ENCODE measurements at places on chromosomes 6 and 20.

GRCh38 chr6:21489826-21490225, 103.7 kb upstream of the SOX4 start:
- DNase-seq = no peak

DNA sequence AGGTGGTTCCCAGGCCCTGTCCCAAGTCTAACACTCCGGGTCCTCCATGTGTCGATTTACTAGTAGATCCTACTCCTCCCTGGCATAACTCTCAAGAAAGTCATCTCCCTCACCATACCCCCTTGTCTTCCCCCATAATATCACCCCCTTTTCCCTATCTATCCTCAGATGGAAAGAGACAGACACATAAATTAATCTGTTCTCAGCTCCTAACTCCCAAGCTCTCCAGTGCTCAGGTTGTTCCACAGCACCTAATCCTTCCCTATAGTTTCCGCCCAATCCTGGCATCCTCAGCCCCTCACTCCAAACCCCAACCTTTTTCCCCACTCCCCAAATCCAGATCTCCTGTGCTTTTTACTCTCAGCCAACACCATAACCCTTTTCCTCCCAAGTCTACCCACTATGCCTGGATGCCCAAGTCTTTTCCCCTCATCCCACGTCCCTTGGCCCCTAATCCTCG, 808 bp downstream of the ILRUN start:
- DNase-seq = no peak

GRCh38 chr6:122696853-122697252, 82.7 kb upstream of the FABP7 start:
- DNase-seq = peak; percentile 22

DNA sequence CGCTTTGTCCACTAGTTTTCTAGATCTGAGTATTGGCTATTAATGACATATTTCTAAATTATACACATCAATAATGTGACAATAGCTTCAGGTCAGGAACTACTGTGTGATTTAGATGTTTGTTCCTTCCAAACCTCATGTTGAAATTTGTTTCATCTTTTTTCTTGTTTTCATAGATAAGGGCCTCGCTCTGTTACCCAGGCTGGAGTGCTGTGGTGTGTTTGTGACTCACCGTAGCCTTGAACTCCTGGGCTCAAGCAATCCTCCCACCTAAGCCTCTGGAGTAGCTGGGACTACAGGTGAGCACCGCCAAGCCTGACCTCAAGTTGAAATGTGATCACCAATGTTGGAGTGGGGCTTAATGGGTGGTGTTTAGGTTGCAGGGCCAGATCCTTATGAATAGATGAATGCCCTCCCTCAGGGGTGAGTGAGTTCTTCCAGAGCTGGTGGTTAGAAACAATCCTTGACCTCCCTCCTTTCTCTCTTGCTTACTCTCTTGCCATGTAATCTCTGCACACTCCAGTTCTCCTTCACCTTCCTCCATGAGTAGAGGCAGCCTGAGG, 5.9 kb upstream of the NQO2 start:
- no peak for DNase-seq

GRCh38 chr6:1917626-1918371, 308.1 kb downstream of the FOXC1 start:
- DNase-seq = peak; percentile 67

DNA sequence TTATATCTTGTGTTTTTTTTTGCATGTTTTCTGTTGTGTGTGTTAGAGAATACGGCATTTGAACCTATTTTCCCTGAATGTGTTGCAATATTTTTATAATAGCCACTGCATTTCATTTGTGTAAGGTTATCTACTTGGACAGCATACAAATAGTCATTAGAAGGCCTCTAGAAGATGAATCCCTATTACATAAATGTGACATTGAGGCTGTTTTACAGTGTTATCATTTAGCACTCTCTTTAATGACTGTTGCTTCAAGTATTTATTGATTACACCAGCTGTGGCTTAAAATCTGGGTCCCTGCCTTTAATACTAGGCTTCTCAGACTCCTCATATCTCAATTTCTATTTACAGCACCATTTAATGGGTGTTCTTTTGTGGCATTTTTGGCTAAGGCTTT, 465.8 kb downstream of the FRK start:
- no peak for DNase-seq

GRCh38 chr6:105872249-105872648, 213.9 kb upstream of the PRDM1 start:
- no peak for DNase-seq

DNA sequence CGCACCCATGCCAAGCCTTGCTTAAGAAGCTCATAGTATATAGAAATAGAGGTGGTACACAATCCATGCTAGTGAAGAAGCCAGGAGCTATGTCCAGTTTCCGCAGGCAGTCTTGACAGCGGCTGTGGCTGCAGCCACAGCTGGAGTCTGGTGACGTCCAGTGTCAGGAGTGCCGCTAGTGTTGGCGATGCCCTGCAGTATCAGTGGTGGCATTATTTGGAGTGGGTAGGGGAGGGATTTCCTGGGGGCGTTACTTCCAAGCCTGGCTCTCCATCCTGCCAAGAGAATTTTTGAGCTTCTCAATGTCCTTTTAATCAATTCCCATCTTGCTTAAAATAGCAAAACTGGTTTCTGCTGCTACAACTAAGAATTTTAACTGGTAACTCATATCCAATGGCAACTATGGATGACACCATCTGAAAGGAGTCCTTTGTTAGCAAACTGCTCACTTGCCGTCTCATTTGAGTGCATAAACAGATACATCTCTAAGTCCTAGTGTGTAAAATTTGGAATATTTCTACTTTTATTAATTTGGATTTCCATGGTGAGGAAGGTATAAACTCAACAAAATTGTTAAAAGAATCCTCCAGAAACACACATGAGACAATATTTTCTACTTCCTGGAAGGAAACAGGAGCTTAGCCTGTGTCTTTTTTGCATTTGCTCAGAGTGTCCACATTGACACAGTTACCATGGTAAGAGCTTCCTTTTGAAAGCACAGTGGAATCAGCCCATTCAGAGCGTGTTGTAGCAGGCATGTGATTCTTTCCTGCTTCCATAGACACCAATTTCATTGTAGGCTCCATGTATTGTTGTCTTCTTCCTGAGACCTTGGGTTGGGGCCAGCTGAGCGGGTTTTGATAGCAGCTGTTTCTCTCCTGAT, 44.6 kb upstream of the PXDC1 start:
- no peak for DNase-seq

DNA sequence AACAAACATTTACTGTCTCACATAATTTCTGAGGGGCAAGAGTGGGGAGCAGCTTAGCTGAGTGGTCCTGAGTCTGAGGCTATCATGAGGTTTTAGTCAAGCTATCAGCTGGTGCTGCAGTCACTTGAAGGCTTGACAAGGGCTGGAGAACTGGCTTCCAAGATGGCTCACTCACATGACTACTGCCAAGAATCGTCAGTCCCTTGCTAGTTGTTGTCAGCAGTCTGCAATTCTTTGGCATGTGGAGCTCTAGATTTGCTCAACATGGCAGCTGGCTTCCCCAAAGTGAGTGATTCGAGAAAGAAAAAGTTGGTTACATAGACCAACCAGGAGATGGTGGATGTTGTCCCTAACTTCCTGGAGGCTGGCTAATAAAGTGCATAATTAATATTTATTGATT, 2.8 kb upstream of the LRRC1 start:
- no peak for DNase-seq

DNA sequence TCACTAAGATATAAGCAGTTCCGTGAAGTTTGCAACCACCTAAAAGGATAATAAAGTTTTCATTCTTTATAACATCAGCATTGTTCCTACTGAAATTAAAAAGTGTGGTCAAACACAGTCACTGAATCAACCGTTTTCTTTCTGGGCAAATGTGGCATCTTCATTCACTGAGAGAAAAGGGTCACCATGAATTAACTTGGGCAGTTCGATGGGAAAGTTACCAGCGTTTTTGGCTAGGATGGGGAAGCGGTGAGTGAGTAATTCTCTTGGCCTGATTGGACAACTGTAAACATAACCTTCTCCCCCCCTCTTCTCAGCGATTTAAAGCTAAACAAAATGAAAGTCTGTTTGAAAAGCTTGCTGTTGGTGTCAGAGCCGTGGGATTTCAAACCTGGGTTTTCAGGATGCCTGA, 181.8 kb downstream of the SASH1 start:
- DNase-seq = peak; percentile 52

GRCh38 chr6:30520522-30520921, 31.2 kb downstream of the HLA-E start:
- DNase-seq = no peak

- no peak for DNase-seq
Observed at GRCh38 chr6:52972989-52973388, 22.1 kb downstream of the GSTA4 start.

- no peak for DNase-seq
Observed at GRCh38 chr6:37679539-37680476, 17.9 kb downstream of the MDGA1 start.

- no peak for DNase-seq
Observed at GRCh38 chr6:28814032-28814976, 109.5 kb downstream of the TRIM27 start.

DNA sequence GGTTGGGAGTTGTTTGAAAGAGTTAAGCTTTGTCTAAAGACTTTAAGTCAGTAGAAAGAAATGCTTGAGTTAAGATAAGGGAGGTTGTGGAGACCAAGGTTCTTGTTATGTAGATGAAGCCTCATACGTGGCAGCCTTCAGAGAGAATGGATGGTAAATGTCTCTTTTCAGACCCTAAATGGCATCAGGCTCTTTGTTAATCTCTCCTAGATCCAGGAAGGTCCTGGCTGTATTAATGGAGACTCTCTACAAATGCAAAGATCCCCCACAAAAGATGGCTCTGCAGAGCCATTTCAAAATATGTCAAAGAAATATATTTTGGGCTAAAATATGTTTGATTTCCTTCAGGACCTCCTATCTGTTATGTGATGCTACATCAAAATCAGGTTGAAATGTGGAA, 161.6 kb downstream of the ADAT2 start:
- DNase-seq = no peak

GRCh38 chr20:35726842-35727711, 15.0 kb downstream of the RBM39 start:
- no peak for DNase-seq

DNA sequence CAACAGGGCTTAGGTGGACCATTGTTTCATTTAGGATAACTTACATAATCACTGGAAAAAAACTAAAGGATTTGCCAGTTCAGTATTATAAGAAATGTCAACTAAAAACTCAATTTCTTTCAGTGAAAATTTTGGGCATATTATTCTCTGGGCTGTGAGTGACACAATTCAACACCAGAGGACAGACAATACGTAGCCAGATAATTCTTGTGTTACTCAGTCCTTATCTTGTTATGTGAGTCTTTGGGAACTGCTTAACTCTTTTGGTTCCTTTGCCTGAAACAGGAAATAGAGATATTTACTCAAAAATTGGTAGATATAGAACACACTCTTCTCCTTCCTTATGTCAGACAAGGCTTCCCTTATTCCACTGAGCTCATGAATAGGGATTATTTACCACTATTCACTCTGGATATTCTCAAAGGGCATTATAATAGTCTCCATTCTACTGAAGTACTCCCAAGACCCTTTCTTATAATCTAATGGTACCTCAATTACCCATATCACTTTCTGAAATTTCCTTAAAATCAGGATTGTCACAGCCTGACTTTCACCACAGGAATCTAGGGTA, 4.9 kb upstream of the BEND6 start:
- DNase-seq = no peak

- DNase-seq = no peak
Observed at GRCh38 chr6:119112812-119113530, 34.5 kb upstream of the FAM184A start.

GRCh38 chr6:15507746-15508145, 155.1 kb downstream of the DTNBP1 start:
- no peak for DNase-seq

GRCh38 chr20:34435589-34435988, 72.5 kb downstream of the ITCH start:
- DNase-seq = no peak

GRCh38 chr6:28303570-28303969, 22.2 kb downstream of the PGBD1 start:
- no peak for DNase-seq

- DNase-seq = peak; percentile 50
Observed at GRCh38 chr6:43915986-43916923, 146.2 kb downstream of the VEGFA start.

GRCh38 chr6:31092769-31093505, 19.4 kb downstream of the C6orf15 start:
- DNase-seq = no peak

GRCh38 chr20:21515300-21516179, 1.7 kb upstream of the NKX2-2 start:
- no peak for DNase-seq

DNA sequence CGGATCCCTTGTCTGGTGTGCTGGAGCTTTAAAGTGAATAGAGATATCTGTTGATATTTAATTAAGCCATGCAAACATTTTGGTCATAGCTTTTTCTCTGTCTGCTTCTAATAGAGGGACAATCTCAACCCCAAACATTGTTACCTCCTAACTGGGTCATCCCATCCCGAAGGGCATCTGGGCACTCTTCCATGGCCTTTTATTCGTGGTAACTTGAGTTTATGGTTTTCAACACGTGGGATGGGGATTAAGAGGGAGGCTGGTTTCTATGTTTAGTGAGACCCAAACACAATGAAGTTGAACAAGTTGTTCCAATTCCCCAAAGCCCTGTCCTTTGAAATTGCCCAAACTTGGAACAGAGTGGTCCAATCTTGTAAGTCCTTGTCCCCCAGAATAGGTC, 1.4 kb upstream of the ENPP5 start:
- DNase-seq = no peak

DNA sequence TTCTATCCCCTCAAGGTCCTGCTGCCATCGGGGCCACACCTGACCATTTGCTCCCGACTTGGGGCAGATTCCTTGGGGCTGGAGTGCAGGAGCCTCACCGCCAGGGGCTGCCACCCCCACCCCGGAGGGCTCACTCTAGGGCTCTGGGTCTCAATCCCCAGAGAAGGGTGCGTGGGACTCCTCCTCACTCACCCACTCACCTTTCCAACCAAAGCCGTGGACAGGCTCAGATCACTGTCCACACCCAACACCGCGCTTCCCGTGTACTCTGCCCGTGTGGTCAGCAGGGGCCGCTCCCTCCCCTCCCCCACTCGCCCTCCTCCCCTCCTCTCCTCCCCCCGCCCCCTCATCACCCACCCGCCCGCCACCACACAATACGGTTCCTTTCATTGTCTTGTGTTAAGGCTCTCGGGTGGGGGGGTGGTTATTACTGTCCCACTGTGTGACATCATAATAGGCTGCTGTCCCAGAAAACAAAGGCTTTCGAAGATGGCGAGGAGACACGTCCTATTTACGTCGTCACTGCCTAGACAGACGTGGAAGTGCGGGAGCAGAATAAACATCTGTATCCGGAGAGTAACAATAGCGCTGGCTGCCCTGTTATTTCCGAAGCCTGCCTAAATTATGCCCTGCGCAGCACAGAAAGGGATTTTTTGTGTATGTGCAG, 85.8 kb downstream of the YTHDF1 start:
- no peak for DNase-seq

- no peak for DNase-seq
Observed at GRCh38 chr6:33621711-33622388, 728 bp downstream of the ITPR3 start.

Measured in fibroblast of upper back skin (primary cell).